ENCODE measurements at places on chromosomes 4 and X.

GRCh38 chr4:99154658-99155342 lies 10.7 kb upstream of the ADH4 start:
- no peak for DNase-seq

- DNase-seq = no peak
Observed at GRCh38 chr4:72909461-72909860, 160.1 kb downstream of the COX18 start.

GRCh38 chr4:145182222-145182621 lies 1.8 kb upstream of the OTUD4 start:
- DNase-seq = no peak

- no peak for DNase-seq
Observed at GRCh38 chr4:185263419-185263818, 54.0 kb downstream of the SNX25 start.

GRCh38 chr4:172813359-172813923 lies 355.2 kb upstream of the GALNT7 start:
- DNase-seq = no peak

DNA sequence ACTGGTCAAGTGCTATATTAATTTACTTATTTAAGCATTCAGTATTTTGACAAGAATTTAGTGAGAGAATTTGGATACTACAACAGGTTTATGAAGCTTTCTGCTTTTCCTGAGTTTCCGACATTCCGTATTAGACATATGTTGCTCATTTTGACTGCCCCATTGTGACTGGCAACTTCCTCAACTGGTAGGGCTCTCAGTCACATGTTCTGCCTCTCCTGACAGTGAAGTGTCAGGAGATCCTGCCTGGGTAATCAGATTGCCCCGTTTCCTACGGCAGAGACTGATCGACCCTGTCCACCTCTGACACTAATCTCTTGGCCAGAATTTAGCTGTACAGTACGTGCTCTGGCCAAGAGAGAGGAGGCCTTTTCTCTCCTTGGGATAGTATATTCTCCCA lies 49.5 kb downstream of the CLNK start:
- no peak for DNase-seq

DNA sequence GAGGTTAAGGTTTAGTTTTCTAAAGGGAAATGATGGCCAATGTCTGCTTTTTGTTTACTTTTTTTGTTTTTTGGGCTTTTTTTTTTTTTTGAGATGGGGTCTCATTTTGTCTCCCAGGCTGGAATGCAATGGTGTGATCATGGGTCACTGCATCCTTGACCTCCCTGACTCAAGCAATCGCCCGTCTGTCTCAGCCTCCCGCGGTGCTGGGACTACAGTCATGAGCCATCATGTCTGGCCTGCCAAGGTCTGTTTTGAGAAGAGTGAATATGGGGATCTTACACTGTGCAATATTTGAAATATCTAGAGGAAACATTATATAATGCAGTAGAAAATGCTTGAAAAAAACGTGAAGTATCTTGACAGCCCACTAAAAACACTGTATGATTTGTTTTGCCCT lies 162.5 kb downstream of the GASK1B start:
- DNase-seq = no peak

DNA sequence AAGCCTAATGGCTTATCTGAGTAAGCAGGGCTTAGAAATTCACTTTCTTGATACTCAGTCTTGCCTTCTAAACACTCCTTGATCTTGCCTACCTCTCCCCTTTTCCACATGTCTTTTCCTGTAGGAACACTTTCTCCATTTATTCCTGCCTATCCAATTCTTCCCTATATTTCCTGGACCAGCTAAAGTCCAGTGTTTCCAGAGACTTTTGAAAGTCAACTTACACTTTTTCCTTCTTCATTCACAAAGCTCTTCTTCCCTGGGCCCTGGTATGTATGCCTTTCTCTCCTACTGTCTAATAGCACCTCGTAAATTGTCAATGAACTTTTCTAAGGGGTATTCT lies 20.6 kb downstream of the VSIG4 start:
- DNase-seq = no peak

- no peak for DNase-seq
Observed at GRCh38 chr4:157222771-157223160, 2.2 kb downstream of the GRIA2 start.

- no peak for DNase-seq
Observed at GRCh38 chr4:42881253-42881652, 11.3 kb upstream of the GRXCR1 start.

- DNase-seq = no peak
Observed at GRCh38 chr4:159177265-159178150, 74.6 kb downstream of the RAPGEF2 start.

- DNase-seq = no peak
Observed at GRCh38 chrX:104913348-104913747, 307.1 kb downstream of the TEX13A start.

- no peak for DNase-seq
Observed at GRCh38 chrX:617891-618290, 12.7 kb upstream of the SHOX start.

DNA sequence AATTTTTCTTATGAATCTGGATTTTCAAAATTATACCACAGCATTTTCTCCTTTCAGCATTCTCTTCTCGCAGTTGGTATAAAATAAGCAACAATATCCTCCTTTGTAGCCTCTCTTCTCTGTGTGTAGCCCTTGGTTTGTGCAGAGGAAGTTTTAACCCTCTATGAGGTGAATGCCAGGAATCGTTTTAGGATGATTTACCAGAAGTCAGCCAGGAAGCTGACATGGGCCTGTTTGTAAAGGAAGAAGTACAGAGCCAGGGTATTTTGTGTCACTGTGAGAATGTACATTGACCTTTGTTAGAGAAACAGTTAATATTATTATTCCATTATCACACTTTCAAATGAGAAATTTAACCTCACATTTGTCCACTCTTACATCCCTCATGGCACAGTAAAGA lies 88.9 kb upstream of the RPL34 start:
- no peak for DNase-seq

DNA sequence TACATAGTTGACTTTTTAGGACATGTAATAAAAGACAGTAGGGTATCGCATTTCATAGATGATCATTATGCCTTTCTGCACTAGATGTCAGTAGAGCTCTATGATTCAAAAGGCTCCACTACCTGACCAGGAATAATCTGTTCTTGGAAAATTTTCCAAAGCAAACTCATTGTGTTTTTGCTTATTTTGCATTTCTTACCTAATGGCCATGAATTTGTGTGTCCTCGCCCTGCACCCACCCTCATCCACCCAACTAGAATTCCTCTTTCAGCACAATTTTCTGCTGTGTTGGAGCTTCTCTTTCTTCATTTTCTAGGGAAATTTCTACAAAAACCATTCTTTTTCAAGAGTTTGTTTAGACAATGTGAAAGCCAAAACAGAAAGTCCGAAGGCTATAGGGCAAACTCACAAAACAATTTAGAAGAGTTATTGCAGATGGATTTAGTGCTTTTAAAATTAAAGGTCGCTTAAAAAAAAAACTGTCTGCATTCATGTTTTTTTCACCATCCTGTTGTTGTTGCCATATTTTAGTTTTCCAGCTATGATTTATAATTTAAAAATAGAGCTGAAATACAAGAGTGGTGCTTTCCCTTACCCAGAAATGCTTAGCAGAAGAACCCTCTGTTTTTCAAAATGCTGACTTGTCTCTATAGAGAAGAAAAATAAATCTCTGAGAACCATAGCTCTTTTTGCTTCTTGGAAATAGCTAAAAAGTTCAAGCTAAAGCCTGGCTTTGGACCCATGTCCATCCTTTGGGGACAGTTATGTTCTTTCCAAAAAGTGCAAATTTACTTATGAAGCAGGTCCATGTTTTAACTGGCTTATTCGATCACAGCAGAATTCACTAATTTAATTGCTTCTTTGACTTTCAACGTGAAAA lies 183.7 kb downstream of the SPATA18 start:
- no peak for DNase-seq

DNA sequence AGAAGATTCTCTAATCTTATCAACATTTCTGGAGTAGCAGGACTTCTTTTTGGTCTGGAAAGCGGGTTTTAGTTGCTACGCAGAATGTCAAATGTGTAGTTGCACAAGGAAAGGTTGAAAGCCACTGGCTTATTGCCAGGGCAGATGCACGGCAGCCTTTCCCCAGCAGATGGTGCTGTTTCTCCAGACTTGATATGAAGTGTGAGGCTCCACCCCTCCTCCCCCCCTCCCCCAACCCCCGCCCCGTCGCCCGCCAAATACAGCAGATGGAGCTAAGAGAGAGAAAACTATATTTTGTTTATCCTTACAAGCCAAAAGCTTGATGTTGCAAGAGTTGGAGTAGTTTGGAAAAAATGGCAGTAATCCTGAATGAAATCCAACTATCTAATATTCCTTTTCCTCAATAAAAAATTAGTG lies 32.0 kb downstream of the ENOPH1 start:
- DNase-seq = peak; percentile 93

DNA sequence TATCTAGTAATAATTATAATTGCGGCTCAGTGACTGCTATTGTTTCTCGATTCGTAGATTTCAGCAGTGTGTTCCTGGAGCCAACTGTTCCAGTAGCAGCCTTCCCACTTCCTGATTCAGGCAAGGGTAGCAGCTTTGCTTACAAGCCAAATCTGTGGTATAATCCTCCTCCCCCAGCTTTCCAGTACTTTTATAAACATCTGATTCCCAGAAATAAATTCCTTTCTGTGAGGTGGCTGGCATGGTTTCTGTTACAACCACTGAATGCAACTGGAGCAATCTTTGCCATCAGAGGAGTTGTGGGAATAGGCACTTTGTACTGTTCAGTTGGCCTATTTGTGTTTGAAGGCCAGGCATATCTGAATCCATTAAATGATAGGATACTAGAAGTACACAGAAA lies 80.0 kb downstream of the GLRA3 start:
- DNase-seq = no peak

GRCh38 chr4:169659716-169660670 lies 39.6 kb downstream of the CLCN3 start:
- DNase-seq = peak; percentile 68

GRCh38 chr4:144360146-144360793 lies 219.8 kb upstream of the GYPA start:
- DNase-seq = no peak

- DNase-seq = no peak
Observed at GRCh38 chr4:138312536-138312911, 70.4 kb upstream of the SLC7A11 start.

DNA sequence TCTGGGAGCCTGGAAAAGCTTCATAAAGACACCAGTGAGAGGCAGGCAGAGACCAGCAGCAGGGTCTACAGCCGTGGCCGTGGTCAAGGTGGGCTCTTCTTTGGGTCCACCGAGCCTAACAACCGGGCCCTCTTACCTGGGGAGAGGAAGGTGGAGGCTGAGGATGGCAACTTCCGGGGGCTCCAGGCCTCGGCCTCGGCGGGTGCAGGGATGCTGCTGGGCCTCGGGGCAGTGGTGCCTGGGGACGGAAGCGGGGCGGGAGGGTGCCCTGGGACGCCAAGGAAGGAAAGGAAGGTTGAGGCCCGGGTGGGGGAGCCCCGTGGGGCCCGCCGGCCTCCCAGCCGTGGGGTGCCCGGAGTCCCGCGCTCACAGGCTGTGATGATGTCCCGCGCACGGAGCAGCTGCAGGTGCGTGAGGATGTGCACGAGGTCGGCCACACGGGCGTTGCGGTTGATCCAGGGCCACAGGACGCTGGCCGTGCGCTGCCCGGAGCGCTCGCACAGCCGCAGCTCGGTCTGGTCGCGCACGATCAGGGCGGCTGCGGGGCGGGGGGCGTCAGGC lies 561 bp downstream of the IRAK1 start:
- peak; percentile 43 for DNase-seq

GRCh38 chrX:49058794-49059193 lies at the start of gene CCDC120:
TSS of gene CCDC120 (plus strand) at chrX:49058999. CDS start at chrX:49062042, 3,043 bp downstream.
- no peak for DNase-seq

DNA sequence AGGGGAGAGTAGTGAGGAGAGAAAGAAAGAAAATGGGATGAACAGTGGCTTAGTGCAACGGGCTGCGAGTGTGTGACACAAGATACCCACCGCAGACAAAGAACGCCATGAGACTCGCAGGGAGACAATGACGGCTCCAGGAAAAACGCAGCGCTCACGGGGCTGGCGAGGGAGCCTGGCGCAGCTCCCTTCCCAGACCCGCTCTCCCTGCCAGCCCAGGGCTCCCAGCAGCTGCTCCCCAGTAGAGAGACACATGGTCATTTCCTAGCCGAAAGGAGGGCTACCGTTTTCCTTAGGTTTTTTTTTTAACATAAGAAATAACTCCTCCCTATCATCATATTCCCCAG lies 149.5 kb downstream of the MAML3 start:
- no peak for DNase-seq

DNA sequence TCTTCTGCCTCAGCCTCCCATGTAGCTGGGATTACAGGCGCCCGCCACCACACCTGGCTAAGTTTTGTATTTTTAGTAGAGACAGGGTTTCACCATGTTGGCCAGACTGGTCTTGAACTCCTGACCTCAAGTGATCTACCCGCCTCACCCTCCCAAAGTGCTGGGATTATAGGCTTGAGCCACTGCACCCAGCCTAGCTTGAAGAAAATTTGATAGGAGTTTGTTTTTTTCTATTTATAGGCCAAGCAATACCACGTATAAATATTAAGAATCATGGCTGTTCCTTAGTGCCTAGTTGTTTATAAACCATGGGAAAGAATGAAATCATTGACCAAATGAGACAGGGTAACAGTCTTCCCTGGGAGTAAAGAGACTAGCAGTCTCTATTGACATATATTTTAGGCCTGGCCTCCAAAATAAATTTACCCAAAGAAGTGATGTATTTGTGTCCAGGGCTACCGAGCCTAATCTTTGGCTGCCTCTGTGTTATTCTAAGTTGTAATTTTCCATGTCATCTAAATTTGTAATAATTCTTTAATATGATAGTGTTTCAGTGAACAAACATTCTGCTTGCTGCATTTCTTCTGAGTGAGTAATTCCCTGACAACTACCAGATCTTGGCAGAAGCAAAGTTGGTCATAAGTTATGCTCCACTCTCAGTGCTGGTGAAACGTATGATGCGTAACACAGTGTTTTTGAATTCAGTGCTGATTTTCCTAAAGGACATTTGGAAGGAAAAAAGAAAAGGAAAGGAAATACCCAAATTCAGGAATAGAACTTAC lies 10.3 kb downstream of the PKD2 start:
- DNase-seq = no peak

DNA sequence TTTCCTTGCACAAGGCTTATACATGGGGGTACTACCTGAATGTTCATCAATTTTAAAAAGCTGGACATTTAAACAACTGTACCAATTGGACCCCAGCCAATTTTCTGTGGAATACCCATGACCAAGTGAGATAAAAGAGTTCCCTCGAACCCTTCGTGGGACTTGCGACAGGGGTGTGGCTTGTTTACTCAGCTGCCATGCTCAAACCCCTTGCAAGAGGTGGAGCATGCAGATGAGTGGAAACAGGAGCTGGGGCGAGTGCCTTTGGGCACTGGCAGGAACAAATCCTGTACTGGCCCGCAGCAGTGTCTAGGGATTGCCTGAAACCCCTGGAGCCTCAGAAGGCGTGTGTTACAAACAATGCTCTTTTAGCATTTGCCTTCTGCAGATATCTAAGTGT lies 144.2 kb downstream of the PDHA2 start:
- no peak for DNase-seq

GRCh38 chrX:154478728-154479622 lies at the start of gene LAGE3:
TSS of gene LAGE3 (minus strand) at chrX:154479281. CDS start at chrX:154478915, 366 bp downstream.
- peak; percentile 96 for DNase-seq

DNA sequence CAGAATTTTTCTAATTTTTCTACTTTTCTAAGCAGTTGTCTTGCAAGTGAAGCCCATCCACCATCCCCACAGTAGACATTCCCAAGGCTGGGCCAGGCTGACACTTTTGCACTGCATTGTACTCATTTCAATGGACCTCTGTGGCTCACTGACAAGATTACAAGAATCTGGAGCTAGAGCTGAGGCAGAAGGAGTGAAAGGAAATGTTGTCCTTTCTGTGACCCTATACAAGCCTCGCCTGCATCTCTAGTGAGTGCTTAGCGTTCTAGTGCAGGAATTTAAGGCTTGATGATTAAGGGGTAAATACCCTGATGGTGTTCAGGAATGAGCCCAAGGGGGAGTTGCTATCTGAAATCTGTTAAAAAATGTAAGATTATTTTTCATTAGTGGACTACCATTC lies 6.3 kb downstream of the MAGED1 start:
- no peak for DNase-seq
